ENCODE measurements at places on chromosomes 7 and 10. TPM values are rescaled to one million over a fixed set of nuclear protein-coding genes. Genes with fewer than 3 reads are reported as not detected.

PLXNA4 gene
- total RNA-seq, result 1.0 TPM

- peak; percentile 81 for DNase-seq
Measured at GRCh38 chr10:115092555-115093285, 445 bp upstream of the ATRNL1 start.

DNA sequence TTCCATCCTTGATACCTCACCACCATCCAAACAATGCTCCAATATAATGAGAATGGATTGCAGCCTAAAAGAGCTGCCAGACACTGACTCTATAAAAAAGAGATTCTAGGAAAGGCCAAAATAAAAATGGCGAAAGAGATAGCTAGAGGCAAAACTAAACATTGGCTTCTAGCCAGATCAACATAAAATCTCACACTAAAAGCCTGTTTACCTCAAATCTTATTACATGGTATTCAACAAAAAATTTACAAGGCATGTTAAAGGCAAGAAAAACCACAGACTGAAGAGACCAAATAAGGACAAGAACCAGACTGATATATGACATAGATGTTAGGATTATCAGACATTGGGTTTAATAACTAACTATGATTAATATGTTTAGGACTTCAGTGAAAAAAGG lies 1127.0 kb downstream of the DNAJB9 start:
- no peak for DNase-seq

DNA sequence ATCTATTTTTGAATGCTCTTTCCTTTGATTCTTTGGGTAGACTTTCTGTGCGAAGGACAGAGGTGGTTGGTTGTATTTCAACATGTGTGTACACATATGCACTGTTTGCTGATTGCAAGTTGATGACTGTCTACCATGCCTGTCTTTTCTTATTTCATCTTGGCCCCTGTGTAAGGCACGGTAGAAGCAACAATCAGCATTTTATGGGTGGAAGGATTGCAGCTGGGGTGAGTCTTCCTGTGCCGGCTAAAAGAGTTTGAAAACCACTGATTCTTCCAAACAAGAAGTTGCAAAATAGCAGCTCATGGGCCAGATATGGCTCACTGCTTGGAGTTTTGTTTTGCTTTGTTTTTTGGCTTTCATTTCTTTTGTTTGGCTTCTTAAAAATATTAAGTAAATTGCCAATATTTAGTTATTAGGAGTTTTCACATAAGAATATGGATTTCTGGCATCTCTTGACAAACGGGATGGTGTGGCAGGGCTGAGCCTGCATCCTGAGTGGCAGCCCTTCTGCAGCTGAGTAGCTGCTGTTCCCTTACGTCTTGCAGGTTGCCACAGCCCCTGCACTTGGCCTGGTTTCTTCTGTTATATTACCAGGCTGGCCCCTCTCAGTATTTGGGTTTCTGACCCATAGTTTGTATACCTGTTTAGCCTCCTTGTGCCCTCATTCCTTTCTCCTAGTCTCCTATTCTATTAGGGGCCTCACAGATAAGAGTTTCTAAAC lies 7.2 kb downstream of the ZNF862 start:
- DNase-seq, result no peak

DNA sequence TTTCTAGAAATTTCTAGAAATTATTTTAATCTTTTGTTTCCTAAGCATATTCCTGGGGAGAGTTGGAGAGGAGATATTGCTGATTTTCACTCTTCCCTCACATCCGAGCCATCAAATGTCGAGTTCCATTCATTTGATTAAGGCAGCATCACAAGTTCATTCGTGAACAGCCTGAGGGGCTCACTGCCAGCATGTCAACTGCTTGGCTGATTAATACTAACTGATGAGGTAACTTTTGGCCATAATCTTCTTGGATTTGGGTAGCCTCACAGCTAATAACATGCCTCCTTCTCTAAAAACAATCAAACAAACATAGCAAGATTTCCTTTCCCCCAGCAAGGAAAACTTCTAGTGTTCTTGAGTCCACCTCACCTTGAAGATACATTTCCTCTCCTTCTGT lies 87.1 kb upstream of the AFAP1L2 start:
- no peak for DNase-seq

DNA sequence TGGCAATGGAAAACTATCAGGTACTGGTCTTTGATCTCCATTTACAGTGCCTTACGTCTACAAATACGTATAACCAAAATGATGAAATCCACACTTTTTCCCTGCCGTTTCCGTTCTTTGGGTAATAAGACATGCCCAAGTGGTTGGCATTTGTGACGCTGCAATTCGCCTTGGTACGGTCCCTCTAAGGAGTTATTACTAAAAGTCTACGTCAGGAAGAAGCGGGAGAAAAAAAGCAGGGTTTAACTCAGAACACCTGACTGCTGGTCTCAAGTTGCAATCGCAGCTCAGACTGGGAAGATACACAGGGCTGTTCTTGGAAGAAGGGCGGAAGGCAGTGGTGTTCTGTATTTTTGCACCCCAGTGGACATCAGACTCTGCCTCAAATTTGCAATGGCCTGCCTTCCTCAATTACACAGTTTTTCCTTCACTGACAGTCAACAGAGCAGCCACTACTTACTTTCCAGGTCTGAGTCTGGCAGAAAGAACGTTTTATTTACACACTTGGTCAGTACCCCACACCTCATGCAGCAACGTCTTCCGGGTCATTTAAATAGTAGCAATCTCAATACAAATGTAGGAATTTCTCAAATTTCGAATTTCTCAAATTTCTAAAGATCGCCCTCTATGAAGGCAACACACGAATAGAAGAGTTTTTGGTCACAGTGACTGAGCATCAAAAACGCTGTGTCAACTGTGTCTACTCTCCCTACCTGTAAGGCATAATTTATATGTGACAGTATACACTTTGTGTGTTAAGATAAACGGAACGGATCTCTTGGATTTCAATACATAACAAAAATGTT lies 2.1 kb downstream of the BAIAP2L1 start:
- DNase-seq, result no peak

GRCh38 chr10:78407009-78407711 lies 373.5 kb downstream of the RPS24 start:
- DNase-seq, result peak; percentile 97

DNA sequence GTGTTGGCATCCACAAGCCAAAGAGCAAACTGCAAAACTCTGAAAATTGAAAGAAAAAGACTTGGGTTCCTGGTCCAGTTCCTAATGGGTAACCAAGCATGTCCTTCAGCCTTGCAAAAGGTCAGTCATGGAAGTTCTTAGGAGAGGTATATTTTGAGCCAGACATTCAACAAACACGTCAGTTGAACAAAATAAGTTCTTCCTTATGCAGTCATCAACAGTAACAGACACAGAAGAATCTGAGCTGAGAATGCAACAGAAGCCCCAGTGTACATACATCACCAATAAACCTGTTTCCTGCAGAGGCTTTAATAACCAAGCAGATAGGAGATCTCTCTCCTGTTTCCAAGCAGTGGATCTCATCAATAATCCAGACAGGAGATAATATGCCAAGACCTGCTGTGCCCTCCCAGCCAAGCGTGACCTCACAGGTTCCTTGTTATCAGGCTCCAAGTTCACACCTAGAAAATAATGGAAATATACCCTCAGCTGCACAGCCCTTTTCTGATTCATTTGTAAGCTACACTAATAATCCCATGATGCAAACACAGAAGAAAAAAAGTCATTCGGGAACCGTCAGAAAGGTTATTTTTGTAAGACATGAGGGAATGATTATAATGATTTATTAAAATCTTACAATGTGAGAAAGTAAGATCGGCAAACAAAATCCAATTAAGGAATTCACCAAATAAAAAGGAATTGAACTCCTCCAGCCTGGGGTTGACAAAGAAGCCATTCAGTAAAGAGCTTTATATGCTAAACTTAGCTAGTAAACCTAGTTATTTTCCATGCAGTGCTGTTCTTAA lies 90.7 kb downstream of the DGKI start:
- DNase-seq, result no peak

GRCh38 chr7:14196555-14196954 lies 207.1 kb upstream of the ETV1 start:
- DNase-seq, result no peak

- DNase-seq, result peak; percentile 59
Measured at GRCh38 chr10:14560274-14560673, 214.4 kb downstream of the FAM107B start.

TMEM176A gene
- total RNA-seq, result not detected

TSPAN12 gene
- 19.5 TPM for total RNA-seq

- no peak for DNase-seq
Measured at GRCh38 chr7:120864141-120864900, 6.4 kb upstream of the TSPAN12 start.

GRCh38 chr7:131480384-131481315 lies 75.8 kb downstream of the PODXL start:
- DNase-seq, result no peak

ARL4A gene
- 25.3 TPM for total RNA-seq

UPK3BL2 gene
- total RNA-seq, result 13.2 TPM

DNA sequence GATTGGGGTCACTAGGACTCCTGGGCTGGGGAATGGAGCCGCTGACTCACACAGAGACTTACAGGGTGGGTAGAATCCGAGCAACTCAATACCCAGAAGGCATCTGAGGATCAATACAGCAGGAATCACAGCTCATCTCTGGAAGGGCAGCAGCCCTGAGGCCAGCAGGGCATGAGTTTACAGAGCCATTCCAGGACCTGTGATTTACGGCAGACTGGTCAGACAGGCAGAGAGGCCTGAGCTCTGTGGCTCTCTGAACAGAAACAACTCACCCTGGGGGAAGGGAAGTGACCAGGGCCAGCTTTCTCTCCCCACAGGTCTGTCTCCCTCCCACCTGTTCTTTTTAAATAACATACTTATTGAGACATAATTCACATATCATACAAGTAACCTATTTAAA lies 88.2 kb upstream of the CXCL12 start:
- DNase-seq, result no peak

CHRM2 gene
- total RNA-seq, result not detected

DNA sequence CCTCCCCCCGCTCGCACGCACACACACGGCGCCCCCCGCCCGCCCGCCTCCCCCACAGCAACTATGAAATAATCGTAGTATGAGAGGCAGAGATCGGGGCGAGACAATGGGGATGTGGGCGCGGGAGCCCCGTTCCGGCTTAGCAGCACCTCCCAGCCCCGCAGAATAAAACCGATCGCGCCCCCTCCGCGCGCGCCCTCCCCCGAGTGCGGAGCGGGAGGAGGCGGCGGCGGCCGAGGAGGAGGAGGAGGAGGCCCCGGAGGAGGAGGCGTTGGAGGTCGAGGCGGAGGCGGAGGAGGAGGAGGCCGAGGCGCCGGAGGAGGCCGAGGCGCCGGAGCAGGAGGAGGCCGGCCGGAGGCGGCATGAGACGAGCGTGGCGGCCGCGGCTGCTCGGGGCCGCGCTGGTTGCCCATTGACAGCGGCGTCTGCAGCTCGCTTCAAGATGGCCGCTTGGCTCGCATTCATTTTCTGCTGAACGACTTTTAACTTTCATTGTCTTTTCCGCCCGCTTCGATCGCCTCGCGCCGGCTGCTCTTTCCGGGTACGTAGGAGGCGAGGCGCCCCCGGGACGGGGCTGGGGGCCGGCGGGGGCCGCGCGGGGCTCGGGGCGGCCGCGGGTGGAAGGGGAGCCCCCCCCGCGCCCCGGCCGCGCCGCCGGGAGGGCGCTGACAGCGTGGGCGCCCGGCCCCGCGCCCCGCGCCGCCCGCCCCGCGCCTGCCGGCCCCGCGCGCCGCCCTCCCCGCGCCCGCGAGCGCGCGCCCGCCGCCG lies 441 bp downstream of the BMI1 start:
- peak; percentile 81 for DNase-seq

DNA sequence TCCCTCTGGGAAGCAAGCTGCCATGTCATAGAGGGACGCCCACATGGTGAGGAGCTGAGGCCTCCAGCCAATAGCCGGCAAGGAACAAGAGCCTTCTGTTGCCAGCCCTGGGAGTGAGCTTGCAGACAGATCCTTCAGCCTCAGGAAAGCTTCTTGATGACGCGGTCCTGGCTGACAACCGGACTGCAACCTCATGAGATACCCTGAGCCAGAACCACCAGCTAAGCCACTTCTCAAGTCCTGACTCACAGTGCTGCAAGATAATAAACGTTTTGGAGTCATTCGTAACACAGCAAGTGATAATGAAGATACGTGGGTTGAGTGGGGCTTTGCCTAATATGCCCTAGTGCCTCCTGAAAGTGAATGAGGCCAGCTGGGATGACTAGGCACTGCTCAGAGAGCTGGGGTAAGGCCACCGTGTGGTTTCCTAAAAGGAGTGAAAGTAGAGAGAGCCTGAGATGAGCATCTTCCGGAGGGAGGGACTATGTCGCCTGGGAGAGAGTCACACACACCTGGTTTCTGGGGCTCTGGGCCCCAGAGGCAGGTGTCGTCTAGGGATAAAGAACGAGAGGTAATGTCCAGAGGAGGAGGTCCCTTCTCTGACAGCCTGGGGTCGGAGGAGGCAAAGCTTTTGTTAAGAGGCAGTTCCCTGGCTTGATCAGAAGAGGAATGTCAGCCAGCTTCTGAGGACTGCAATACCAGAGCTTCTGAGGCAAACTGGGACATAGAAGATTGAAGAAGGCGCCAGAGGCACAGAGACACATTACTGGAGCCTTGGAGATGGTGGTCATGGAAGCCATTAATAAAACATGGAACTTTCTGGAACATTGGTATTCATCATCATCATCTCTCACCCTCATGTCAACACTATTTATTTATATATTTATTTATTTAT lies 53.6 kb downstream of the PYROXD2 start:
- DNase-seq, result peak; percentile 73

All from H7 (cell line).